ENCODE measurements at places on chromosomes 11 and 22.

GRCh38 chr11:121553806-121554205 is 101.0 kb upstream of the SORL1-AS1 start:
- DNase-seq = no peak

DNA sequence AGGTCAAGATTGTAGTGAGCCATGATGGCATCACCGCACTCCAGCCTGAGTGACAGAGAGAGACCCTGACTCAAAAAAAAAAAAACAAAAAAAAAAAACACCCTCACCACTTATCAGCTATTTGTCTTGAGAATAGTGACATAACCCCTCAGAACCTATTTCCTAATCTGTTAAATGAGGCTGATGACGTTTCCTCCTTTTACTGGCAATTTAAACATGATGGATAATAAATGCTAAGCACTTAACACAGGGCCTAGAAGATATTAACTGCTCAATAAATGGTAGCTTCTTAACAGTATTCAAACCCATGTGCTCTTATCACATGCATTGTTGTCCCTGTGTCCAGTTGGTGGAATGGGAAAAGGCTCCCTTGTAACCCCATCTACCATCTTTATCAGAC is 34.6 kb downstream of the LIMK2 start:
- DNase-seq = no peak

- no peak for DNase-seq
Observed at GRCh38 chr11:104795501-104796213, 102.6 kb downstream of the CASP12 start.

GRCh38 chr11:47161134-47161854 is 15.4 kb downstream of the ARFGAP2 start:
- DNase-seq = no peak

GRCh38 chr22:22787786-22788459 is 99.7 kb upstream of the IGLL5 start:
- DNase-seq = no peak

- DNase-seq = no peak
Observed at GRCh38 chr22:17780741-17781318, 6.6 kb upstream of the BID start.

DNA sequence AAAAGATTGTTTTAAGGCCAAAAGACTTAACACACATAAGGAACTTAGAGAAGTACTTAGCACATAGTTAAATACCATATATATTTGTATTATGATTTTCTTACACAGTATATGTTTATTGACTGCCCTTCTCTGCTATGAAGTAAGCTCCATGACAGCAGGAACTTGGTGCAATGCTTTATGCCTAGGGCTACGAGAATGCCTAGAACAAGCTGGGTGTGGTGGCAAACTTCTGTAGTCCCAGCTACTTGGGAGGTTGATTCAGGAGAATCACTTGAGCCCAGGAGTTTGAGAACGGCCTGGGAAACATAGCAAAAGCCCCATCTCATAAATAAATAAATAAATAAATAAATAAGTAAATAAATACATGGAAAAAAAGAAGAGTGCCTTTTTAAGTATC is 1.9 kb downstream of the SLC5A12 start:
- DNase-seq = no peak

DNA sequence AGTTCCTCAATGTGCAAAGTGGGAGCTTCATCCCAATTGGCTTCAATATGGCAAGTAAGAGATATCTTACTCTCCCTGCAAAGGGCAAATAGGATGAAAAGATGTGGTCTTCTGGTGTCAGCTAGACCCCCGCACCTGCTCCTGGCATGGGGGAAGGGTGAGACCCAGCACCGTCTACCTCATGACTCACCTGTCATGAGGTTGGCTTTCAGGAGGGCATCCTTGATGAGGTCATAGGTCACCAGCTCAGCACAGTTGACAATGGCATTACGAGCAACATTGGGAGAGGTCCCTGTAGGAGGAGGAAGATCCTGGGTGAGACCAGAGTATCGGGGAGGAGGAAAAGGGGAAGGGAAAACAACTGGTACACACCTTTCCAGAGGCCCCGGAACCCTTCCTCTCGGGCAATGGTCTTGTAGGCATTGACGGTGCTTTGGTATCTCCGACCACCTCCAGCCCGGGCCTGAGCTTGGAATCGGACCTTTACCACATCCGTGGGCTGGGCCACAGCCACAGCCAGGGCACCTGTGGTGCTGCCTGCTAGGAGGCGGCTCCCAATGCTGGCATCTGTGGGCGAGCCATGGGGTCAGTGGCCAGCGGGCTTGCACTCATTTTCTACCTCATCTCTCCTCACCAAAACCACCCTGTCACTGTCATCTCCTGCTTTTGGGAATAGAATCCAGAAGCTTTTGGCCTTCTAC is 6.0 kb downstream of the UCP2 start:
- DNase-seq = no peak

DNA sequence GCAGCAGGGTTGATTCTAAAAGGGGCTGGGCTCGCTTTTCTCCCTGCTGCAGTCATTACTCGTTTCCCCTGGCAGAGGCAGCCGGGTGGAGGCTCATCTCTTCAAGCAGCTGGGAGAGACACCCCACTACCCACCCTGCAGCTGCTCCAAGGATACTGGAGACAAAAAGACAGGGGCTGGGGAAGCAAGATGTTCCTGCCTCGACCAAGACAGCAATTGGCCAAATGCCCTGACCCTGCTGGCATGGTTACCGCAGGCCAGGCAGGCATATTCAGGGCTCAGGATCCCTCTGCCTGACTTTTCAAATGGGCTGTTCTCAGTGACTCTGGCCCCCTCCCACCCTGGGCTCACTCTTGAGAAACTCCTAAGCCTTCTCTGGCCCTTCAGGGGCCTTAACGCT is 6.8 kb upstream of the RGL4 start:
- DNase-seq = no peak

DNA sequence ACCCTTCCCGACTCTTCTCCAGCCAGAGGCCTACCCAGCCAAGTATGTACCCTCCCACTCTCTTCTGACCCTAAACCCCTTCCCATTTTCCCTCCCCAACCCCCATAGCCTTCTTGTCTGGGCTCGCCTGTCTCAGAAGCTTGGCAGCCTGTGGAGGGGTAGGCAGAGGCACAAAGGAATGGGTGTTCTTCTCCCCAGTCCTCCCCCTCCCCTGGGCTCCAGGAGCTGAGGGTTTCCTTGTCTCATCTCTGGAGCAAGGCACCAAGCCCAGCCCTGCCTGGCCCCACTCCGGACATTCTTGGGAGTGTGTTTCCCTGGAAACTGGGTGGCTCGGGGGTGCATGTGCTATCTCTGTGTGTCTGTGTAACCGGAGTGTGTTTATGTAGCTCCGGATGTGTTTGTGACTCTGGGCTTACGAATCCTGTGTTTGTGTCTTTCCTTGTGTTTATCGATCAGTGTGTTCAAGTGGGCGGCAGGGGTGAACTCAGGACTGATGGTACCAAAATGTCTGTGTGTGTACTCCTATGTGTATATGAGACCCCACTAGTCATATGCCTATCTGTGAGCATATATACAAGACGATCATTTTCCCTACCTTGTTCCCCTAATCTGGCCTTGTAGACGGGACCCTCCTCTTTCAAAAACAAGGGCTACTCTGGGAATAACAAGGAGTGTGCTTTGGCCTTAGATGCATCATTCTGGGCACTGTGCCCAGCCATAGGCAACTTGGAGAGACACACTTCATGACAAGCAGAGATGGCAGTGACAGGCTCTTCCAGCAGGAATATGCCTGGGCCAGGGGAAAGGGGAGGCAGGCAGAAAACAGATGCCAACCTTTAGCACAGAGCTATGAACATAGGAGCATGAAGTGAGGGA is 10.9 kb downstream of the PHLDB1 start:
- no peak for DNase-seq

DNA sequence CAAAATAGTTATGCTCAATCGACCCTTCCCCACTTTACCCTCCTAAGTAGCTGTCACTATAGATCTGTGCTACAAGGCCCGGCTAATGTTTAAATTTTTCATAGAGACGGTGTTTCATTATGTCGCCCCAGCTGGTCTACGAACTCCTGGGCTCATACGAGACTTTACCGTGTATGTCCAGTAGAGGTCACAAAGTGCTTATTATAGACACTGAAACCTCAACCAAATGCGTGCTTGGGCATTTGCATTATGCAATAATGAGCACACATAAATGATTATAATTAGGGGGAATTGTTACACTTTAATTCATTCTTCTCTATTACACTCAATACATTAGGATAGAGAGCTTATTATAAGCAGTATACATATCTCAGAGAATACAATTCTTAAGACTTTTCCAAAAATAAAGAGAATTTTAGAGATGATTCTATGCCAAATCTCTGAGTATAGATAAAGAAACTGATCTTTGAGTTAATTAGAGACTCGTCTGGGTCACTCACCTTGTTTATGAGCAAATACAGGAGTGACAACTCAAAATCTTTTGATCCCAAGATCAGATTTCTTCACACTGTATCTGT is 12.5 kb upstream of the MRPL16 start:
- no peak for DNase-seq

- DNase-seq = no peak
Observed at GRCh38 chr11:128913806-128914205, 22.6 kb downstream of the KCNJ5 start.

- DNase-seq = no peak
Observed at GRCh38 chr22:34437140-34437539, 516.9 kb upstream of the LARGE1 start.

DNA sequence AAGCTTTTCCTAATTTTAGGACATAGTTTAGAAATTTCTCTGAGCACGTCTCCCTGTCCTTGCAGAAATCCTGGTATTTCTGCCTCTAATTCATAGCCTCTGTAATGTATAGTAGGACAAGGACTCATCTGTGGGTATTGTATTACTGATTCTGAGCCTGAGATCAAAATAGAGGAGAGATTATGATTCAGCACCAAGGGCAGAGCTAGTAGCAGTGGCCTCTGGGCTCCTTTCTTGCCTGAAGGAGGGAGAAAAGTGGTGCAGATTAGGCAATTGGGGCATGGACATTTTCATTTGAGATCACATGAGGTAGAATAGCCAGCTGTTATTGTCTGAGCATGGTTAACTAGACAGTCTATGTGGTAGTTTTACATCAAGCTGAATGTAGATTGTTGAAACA is 2.8 kb downstream of the MADD start:
- DNase-seq = no peak

DNA sequence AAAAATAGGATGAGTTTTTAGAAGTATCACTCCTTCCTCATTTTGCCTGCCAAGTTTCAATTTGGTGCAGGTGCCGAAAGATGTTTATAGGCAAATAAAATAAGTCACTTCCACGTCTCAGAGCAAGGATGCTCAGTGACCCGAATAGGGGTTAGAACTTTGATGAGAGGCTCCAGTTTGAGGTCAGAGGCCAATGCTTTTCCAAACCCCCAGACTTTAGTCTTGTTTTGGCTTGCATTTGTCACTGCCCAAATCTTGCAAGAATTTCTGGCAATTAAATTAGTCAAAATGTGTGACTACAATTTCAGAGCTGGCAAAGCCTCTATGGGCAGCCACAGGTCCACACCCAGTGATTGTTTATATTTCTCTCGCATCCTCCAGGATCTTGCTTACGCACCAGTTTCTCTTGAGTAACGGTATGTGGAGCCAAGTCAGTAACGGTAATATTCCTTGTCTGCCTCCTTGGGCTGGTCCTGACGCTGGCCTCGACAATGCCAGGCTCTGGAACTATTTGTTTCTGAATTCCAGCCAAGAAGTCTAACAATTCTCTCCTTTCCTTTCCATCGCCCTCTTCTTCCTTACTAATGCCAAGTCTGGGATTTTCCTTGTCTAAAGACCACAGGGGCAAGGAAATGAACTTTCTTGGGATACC is 9.9 kb upstream of the NUP160 start:
- DNase-seq = no peak

DNA sequence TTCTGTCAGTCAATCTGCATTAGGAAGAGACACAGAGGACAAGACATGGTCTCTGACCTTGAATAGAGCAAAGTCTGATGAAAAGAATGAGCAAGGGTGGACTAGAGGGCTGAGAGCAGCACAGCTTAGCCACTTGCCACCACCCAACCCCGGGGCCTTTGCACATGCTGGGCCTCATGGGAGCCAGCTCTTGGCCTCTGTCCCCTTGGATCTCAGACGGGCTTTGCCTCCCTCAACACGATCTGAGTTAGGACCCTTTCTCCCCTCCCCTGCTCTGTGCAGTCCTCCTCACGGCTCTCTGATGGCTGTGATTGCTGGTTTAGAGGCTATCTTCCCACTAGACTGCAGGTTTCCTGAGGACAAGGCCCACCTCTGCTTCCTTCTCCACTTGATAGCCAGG is 131.6 kb upstream of the B3GAT1 start:
- DNase-seq = no peak

- DNase-seq = no peak
Observed at GRCh38 chr11:113529606-113530005, 54.4 kb upstream of the DRD2 start.

GRCh38 chr22:50406416-50407170 is 63.5 kb downstream of the PPP6R2 start:
- DNase-seq = no peak

GRCh38 chr11:125372911-125373310 is 123.2 kb downstream of the FEZ1 start:
- no peak for DNase-seq

DNA sequence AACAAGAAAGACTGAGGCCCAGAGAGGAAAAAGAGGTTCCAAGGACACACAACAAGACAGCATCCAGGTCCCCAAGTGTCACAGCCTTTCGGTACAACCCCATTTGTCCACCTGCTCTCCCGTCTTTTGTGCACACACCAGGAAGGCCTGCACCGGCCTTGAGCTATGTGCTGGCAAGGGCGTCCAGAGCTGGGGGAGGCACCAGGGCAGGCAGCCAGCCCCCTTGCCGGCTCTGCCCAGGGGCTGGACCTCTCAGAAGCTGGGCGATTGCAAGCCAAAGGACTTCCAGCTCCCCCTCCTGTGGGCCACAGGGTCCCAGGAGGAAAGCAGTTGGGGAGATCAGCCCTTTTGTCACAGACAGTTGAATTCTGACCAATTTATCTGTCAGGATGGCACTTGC is 210.5 kb downstream of the MN1 start:
- DNase-seq = no peak

GRCh38 chr11:118996926-118997626 is 862 bp upstream of the CENATAC start:
- no peak for DNase-seq

GRCh38 chr11:16825968-16826367 is 87.5 kb downstream of the C11orf58 start:
- DNase-seq = no peak

DNA sequence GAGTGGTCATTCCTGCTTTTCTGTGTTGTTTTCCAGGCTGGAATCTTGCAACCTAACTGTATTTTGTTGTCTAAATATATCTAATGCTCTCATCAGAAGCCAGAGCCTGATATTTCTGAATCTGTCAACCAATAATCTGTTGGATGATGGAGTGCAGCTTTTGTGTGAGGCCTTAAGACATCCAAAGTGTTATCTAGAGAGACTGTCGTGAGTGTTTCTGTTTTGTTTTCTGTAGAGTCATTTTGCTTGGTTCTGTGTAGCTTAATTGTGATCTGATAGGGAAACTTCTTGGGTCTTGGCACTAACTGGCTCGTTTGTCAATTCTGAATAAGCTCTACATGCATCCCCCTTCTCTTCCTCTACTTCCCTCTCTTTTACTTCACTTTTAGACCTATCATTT is 31.2 kb upstream of the RBMXL2 start:
- DNase-seq = no peak

DNA sequence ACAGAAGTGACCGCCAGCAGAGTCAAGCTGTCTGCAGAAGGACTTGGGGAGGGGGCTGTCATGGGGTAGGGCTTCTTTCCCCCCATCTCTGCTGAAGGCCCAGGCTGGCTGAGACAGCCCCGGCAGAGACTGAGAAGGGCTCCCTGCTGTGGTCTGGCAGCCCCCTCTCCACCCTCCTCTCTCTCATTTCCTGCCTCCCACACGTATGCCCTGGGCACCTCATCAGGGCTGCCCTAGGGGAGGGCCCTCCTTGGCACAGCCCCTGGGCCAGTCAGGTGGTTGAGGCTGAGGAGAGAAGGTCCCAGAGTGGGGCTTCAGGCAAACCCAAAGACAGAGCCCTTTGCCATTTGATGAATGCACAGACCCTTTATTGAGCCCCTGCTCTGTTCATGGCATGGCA is 3.6 kb downstream of the RASD2 start:
- DNase-seq = no peak
